ENCODE measurements at places on chromosomes 16 and 17.
A peak's percentile ranks its signal among the peaks of the same experiment; 100 is the strongest.

GRCh38 chr16:28494121-28494851, at the start of gene APOBR:
TSS of gene APOBR (plus strand) at chr16:28494643. CDS start at chr16:28494682, 39 bp downstream.
- DNase-seq: peak; percentile 86

DNA sequence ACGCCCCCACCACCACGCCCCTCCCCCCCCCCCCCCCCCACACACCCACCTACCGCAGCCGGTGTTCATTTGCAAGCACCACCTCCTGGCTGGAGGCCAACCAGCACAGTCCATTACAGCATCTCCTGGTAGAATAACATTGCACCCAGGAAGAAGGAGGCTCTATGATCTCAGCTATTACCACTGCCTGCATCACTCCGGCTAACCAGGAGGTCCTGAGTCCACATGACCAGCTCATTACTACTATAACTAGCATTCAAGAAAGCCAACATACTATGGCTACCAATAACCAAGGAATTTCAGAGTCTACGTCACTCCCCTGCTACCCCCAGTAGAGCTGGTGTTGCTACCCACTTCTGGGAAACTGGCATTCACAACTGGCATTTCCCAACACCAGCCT, 81.1 kb upstream of the ALOX12 start:
- no peak for DNase-seq

- DNase-seq: no peak
Measured at GRCh38 chr16:69827524-69827923, 65.4 kb downstream of the WWP2 start.

GRCh38 chr17:29722411-29723198, 99.9 kb upstream of the CORO6 start:
- no peak for DNase-seq

DNA sequence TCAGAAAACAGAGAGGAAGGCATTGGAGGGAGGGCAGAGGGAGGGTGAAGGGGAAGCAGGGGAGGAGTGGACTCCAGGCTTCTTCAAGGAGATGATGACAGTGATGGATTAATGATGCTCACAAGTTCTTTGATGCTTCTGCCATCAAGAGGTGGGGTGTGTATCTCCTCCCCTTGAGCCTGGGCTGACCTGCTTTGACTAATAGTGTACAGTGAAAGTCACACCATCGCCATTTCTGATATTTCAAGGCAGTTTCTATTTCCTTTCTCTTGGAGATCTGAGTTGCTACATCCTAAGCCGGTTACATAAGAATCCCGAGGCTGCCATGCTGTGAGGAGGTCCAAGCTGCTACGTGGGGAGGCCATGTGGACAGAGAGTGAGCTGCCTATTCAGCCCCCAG, 312.5 kb downstream of the MAF start:
- DNase-seq: no peak

DNA sequence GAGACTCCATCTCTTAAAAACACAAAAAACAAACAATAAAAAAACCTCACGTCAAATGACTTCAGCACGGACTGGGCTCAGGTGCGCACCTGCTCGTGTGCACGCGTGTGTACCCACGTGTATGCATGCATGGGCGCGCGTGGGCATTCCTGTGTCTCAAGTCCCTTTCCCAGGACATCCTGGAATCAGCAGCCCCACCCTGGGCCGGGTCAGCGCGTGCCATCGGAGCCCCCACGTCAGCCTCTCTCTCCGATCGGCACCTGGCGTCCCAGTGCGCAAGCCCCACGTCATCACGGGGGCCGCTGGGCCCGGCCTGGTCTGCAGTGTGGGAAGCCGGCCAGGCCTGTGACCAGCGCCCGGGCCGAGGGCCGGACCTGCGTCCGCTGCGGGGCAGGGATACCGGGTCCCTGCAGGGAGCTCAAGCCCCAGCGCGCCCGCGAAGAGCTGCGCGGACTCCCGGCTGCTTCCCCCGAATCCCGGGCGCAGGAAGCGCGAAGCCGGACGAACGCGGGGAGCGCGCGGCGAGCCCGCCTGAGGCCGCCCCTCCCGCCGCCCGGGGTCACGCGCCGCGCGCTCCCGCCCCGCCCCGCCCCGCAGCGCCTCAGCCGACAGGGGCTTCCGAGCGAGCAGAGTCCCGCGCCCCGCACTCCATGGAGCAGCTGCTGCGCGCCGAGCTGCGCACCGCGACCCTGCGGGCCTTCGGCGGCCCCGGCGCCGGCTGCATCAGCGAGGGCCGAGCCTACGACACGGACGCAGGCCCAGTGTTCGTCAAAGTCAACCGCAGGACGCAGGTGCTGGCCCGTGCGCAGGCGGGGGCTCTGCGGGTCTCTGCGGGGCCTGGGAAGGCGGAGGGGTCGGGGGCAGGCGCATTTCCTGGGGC, at the start of gene FN3K:
FN3K (plus strand) TSS at position 629 of the 880 bp plus-strand sequence; CDS start at position 651, 22 bp downstream.
- peak; percentile 48 for DNase-seq

DNA sequence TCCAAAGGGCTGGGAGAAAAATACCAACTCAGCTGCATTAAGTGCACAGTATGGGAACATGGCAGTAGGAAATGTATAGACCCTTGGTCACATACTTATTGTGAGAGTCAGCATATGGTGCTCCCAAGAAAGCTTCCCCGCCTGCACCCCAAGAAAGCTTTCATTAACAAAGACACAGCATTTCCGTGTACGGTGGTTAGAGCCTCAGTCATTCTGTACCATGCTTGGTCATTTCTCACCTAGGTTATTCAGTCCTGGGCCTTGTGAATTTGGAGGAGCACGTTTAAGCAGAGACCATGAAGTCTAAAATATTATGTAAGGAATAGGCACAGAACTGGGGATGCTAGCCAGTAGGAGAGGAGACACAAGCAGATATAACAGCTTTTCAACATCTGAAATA, 56.1 kb downstream of the ESRP2 start:
- DNase-seq: no peak

DNA sequence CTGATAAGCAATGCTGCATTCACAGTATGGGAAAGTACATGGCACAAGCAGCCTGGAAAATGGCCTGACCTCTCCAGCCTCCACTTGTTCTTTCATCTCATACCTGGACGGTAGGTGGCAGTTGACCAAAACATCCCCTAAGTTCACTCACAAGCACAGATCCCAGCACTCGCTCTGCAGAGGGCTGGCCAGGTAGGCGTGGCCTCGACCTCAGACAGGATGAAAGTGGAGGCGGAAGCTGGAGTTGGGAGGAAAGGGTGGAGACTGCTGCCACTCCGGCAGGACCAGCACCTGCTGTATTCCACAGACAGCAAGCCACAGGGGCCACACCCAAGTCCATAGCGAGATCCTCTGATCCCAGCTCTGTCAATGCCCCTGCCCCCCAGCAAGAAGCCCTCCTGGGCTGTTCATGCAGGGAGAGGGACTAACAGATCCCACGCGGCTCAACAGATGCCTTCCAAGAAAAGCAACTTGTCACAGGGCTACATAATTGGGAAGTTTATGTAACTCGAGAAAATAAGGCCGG, 31.3 kb downstream of the ZCCHC14 start:
- peak; percentile 40 for DNase-seq

- peak; percentile 69 for DNase-seq
Measured at GRCh38 chr16:79278506-79278905, 322.0 kb downstream of the MAF start.

- no peak for DNase-seq
Measured at GRCh38 chr17:726271-726919, 6.0 kb upstream of the TLCD3A start.

DNA sequence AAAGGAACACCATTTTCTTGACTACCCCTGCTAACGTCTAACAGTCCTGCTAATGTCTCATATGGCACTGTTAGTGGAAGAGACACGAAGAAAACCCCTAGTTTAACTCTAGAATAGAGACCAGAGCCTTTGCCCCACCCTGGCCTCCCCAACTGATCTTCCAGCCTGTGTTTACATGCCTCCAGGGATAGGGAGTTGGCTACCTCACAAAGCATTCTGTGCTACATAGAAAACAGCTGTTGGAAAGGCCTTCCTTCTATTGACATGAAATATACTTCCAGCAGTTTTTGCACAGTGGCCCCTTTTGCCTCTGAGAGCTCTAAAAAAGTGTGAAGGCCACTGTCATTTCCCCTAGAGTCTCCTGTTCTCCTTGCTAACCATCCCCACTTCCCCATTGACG, 73.1 kb downstream of the ASIC2 start:
- DNase-seq: no peak

- DNase-seq: no peak
Measured at GRCh38 chr17:3973495-3974137, 9.4 kb upstream of the ATP2A3 start.

GRCh38 chr17:2442166-2442565, 41.3 kb upstream of the MNT start:
- DNase-seq: no peak

DNA sequence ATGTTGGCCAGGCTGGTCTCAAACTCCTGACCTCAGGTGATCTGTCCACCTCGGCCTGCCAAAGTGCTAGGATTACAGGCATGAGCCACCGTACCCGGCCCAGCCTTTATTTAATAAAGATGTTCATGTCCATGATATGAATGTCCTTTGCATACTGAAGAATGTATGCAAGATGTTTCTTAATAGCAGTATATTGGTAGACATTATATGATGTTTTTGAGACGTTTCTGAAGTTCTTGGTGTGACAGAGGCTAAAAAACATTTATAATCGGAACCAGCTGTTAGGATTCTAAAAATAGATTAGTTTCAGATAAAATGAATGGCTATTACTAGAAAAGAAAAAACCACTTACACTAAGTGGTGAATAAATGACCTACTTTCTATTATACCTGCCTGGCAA, 11.8 kb downstream of the PDZD9 start:
- no peak for DNase-seq

GRCh38 chr17:30905742-30906100, 317 bp downstream of the TEFM start:
- DNase-seq: peak; percentile 24

GRCh38 chr16:56948234-56948633, 13.5 kb upstream of the CETP start:
- DNase-seq: no peak

GRCh38 chr17:50464121-50464520, 4.6 kb downstream of the CHAD start:
- DNase-seq: no peak

DNA sequence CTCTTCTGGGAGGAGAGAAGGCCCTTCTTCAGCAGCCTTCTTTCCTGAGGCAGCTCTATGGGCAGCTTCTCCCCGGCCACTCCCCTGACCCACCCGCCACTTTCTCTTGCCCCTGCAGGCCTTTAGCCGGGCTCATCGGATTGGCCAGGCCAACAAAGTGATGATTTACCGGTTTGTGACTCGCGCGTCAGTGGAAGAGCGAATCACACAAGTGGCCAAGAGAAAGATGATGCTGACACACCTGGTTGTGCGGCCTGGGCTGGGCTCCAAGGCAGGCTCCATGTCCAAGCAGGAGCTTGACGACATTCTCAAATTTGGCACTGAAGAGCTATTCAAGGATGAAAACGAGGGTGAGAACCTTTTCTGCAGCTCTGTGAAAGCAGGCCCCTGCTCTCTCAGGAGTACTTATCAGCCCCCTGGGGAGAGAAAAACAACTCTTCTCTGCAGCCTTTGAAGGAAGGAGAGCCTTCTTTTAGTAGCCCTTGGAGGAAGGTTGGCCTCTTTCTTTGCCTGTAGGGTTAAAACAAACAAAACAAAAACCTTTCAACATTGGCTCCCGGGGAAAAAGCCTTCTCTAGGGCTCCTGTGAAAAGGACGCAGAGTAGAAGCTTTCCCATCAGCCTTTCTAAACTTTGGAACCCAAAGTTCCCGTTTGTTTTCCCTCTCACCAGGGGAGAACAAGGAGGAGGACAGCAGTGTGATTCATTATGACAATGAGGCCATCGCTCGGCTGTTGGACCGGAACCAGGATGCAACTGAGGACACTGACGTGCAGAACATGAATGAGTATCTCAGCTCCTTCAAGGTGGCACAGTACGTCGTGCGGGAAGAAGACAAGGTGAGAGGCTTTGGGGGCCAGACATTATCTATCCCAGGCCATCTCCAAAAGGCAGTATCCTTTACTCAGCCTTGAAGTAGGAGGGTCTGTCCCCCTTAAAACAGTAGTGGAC, 12.7 kb downstream of the RNF227 start:
- DNase-seq: no peak

- no peak for DNase-seq
Measured at GRCh38 chr17:41528959-41529353, 848 bp upstream of the KRT19 start.

- peak; percentile 34 for DNase-seq
Measured at GRCh38 chr16:55499951-55500529, 8.8 kb upstream of the LPCAT2 start.

- no peak for DNase-seq
Measured at GRCh38 chr16:67089101-67089500, 20.6 kb upstream of the PHAF1 start.

DNA sequence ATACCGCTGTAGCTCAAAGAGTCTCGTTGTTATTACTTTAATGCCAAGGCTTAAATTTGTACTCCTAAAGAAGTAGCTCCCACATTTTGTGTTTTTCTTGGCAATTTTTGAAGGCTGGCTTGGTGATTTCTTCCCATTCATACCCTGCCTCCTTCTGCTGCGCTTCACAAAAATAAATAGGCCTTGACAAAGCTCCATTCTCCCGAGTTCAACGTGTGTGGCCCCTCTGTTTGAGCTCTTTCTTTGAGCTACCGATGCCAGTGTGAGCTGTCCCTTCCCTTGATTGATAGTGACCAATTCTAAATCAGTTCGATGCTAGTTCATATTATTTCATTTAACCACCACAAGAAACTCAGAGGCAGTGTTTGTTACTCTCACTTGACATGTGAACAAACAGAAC, 96.8 kb downstream of the MAP2K6 start:
- DNase-seq: no peak

- DNase-seq: no peak
Measured at GRCh38 chr16:66470556-66470955, 43.5 kb downstream of the BEAN1 start.

DNA sequence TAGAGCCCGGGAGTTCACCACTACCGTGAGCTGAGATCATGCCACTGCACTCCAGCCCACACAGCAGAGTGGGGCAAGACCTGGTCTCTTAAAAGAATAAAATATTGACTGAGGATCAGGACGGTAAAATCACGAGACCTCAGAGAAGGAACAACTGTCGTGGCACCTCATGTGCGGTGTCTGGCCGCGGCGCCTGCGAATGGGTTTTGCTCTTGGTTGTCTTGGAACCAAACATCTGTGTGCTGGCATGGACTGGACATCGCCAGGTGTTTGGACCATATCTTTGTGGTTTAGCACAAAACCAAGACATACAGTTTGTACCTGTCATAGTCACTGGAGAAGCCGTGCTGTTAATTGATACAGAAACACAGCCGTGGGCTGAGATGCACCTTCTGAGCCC, 212.9 kb upstream of the CHMP6 start:
- no peak for DNase-seq

DNA sequence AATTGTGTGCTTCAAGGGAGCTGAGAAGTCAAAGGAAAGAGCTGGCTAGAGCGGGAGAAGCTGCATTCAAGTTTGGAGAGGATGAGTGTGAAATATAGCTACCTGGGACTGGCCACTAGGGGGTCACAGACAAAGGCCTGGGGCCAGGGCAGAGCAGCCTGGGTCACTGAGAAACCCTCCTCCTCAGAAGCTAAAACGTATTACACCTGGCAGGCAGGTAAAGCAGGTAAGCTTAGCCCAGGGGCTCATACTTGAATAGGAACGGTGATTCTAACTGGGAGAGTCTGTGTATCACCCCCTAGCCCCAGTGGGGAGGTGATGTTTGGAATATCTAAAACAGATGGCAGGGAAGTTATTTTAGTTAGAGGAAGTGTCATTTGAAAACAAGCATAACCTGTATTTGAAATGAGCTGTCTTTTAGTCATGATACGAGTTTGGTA, 6.8 kb downstream of the KRT37 start:
- no peak for DNase-seq
